Tibial artery (tissue), 4 donors: ENCODE measurements at places on chromosomes 11 and 22.

- no peaks in the 10 kb centered on the region for H3K36me3 ChIP-seq
- DNase-seq: no peak
- H3K27me3 ChIP-seq: no peaks in the 10 kb centered on the region
- no peaks in the 10 kb centered on the region for H3K4me1 ChIP-seq
- H3K4me3 ChIP-seq: no peak overlapping the region
- H3K27ac ChIP-seq: no peak overlapping the region
Observed at GRCh38 chr11:10158461-10158860, 135.6 kb downstream of the SBF2 start.

GRCh38 chr22:25126510-25126909 is 73.1 kb upstream of the CRYBB3 start:
- no peak overlapping the region for H3K4me3 ChIP-seq
- H3K36me3 ChIP-seq: peaks cover 9% of the 10 kb centered on the region
- no peaks in the 10 kb centered on the region for H3K27me3 ChIP-seq
- no peak overlapping the region for H3K27ac ChIP-seq
- DNase-seq: no peak

DNA sequence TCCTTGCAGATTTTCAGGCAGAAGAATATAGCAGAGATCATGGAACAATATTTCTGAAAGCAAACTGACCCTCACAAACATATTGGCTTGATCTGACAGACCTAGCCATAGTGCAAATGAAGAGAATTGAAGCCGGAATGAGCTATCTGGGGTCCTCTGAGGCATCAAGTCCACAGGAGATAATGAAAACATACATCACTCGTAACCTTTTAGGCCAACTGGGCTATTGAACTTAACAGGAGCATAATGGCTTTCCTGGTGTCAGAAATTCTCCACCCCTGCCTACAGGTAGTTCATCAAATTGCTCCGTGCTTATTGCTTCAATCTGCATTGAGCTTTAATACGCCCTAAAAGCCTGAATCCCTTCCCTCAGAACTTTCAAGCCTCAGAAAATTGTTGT is 1414.6 kb upstream of the TENM4 start:
- H3K4me1 ChIP-seq: no peaks in the 10 kb centered on the region
- DNase-seq: no peak
- no peaks in the 10 kb centered on the region for H3K27me3 ChIP-seq
- H3K27ac ChIP-seq: no peak overlapping the region
- no peak overlapping the region for H3K4me3 ChIP-seq

- DNase-seq: no peak
- no peaks in the 10 kb centered on the region for H3K4me1 ChIP-seq
Observed at GRCh38 chr11:101835506-101836063, 79.2 kb upstream of the CEP126 start.

- H3K27ac ChIP-seq: peak overlapping the region; percentile 33
- no peaks in the 10 kb centered on the region for H3K36me3 ChIP-seq
- H3K4me3 ChIP-seq: peak overlapping the region; percentile 41
- no peaks in the 10 kb centered on the region for H3K27me3 ChIP-seq
- DNase-seq: no peak
Observed at GRCh38 chr22:37485395-37486223, 575 bp downstream of the MFNG start.

- H3K27me3 ChIP-seq: no peaks in the 10 kb centered on the region
- no peak overlapping the region for H3K27ac ChIP-seq
- H3K36me3 ChIP-seq: no peaks in the 10 kb centered on the region
- no peak overlapping the region for H3K4me3 ChIP-seq
Observed at GRCh38 chr11:17479284-17480214, 2.9 kb upstream of the ABCC8 start.

DNA sequence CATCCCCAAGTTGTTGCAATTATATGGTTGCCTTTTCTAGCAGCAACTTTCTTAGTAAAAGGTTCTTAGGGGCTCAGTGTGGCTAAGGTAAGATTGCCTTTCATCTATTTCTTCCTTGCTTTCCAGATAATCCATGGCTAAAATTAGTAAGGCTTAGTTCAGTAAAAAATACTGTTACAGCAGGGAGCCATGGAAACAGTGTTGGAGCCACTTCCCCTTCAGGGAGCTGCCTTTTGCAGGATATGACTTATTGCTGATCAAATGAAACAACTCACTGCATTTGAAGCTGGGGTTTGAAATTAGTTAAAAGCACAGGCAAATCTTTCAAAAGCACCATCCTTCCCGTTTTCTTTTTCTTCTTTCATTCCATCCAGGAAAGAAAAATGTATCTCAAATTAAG is 184.3 kb downstream of the C11orf87 start:
- no peak overlapping the region for H3K4me3 ChIP-seq
- no peak overlapping the region for H3K27ac ChIP-seq
- H3K4me1 ChIP-seq: no peaks in the 10 kb centered on the region
- DNase-seq: no peak
- H3K36me3 ChIP-seq: no peaks in the 10 kb centered on the region

GRCh38 chr22:20875296-20875695 is 16.5 kb downstream of the SNAP29 start:
- H3K4me3 ChIP-seq: no peak overlapping the region
- H3K27ac ChIP-seq: no peak overlapping the region
- H3K4me1 ChIP-seq: no peaks in the 10 kb centered on the region
- DNase-seq: no peak

DNA sequence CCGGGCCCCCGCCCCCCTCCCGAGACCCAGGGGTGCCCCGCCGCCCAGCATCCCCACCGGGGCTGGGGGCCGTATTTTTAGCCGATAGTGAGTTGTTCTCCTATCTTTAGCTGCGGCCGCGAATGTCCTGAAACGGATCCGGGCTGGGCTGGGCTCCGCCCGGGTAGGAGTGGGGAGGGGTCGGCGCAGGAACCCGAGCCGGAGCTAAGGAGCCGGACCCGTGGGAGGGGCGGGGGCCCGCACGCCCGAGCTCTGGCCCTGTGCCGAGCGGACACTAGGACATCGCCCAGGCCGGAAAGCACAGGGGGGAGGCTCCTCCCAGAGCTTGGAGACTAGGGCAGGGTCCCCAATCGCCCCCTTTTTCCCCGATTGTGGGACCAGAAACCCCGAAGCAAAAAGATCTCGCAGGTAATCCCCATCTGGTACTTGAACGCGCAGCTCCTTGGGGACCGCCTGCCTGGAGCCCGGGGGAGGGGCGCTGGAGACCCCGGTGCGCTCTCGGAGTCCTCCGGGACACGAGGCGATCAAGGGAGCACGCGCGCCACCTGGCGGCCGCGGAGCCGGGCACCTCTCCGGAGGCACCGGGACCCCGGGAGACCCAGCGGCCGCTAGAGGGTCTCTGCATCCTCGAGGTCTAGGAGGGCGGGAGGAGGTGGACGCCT is 669 bp downstream of the CDC42EP2 start:
- peaks cover under 1% of the 10 kb centered on the region for H3K36me3 ChIP-seq
- no peaks in the 10 kb centered on the region for H3K27me3 ChIP-seq
- H3K4me1 ChIP-seq: peaks cover 20% of the 10 kb centered on the region
- DNase-seq: peak; percentile 82

DNA sequence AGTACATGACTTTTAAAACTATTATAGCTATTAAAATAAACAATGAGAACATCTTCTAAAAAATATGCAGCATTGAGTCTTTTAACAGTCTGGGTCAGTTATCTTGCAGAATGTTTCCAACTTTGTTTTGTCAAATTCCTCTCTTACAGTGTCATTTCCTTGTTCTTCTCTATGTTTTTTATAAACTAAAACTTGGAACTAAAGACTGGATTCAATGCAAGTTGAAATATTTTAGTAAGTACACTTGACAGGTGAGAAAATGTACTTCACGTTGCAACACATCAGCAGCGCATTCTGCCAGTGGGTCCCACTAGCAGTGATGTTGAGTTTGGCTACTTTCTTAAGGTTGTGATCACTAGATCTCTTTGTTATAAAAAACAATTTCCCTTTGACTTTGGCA is 1407.6 kb upstream of the RAG2 start:
- no peaks in the 10 kb centered on the region for H3K27me3 ChIP-seq
- H3K36me3 ChIP-seq: no peaks in the 10 kb centered on the region
- H3K4me1 ChIP-seq: no peaks in the 10 kb centered on the region
- H3K4me3 ChIP-seq: no peak overlapping the region
- H3K27ac ChIP-seq: no peak overlapping the region
- no peak for DNase-seq

- DNase-seq: no peak
- peaks cover 64% of the 10 kb centered on the region for H3K27me3 ChIP-seq
- H3K4me3 ChIP-seq: no peak overlapping the region
- no peaks in the 10 kb centered on the region for H3K36me3 ChIP-seq
- no peaks in the 10 kb centered on the region for H3K4me1 ChIP-seq
Observed at GRCh38 chr22:36608987-36609386, 80.0 kb upstream of the EIF3D start.

DNA sequence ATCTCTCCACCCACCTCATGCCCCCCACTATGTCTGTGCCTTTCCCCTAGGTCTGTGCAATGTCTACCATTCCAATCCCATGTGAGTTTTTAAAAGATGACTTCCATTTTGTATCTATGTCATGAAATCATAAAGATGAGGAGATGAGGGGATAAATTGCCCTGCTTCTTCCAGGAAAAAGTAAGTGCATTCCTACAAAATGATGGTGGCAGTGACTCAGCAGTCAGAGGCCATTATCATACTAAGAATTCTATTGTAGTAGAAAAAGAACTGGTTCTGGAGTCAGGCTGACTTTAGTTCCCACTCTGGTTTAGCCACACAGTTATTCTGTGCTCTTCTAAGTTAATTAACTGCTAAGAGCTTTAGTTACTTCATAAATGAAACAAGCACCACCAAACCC is 89.6 kb upstream of the API5 start:
- DNase-seq: no peak
- H3K27me3 ChIP-seq: no peaks in the 10 kb centered on the region
- H3K4me3 ChIP-seq: no peak overlapping the region
- no peaks in the 10 kb centered on the region for H3K36me3 ChIP-seq
- no peaks in the 10 kb centered on the region for H3K4me1 ChIP-seq

GRCh38 chr11:116641561-116642045 is 131.2 kb downstream of the BUD13 start:
- no peaks in the 10 kb centered on the region for H3K36me3 ChIP-seq
- no peaks in the 10 kb centered on the region for H3K4me1 ChIP-seq
- no peak for DNase-seq
- H3K4me3 ChIP-seq: no peak overlapping the region
- no peak overlapping the region for H3K27ac ChIP-seq

GRCh38 chr11:9758637-9759518 is 95.0 kb downstream of the SWAP70 start:
- H3K36me3 ChIP-seq: no peaks in the 10 kb centered on the region
- H3K4me1 ChIP-seq: peaks cover 7% of the 10 kb centered on the region
- peak overlapping the region; percentile 93 for H3K27ac ChIP-seq

- peak overlapping the region; percentile 46 for H3K27ac ChIP-seq
- peaks cover 4% of the 10 kb centered on the region for H3K4me1 ChIP-seq
- no peak overlapping the region for H3K4me3 ChIP-seq
Observed at GRCh38 chr11:122337704-122338103, 221.7 kb upstream of the BLID start.

DNA sequence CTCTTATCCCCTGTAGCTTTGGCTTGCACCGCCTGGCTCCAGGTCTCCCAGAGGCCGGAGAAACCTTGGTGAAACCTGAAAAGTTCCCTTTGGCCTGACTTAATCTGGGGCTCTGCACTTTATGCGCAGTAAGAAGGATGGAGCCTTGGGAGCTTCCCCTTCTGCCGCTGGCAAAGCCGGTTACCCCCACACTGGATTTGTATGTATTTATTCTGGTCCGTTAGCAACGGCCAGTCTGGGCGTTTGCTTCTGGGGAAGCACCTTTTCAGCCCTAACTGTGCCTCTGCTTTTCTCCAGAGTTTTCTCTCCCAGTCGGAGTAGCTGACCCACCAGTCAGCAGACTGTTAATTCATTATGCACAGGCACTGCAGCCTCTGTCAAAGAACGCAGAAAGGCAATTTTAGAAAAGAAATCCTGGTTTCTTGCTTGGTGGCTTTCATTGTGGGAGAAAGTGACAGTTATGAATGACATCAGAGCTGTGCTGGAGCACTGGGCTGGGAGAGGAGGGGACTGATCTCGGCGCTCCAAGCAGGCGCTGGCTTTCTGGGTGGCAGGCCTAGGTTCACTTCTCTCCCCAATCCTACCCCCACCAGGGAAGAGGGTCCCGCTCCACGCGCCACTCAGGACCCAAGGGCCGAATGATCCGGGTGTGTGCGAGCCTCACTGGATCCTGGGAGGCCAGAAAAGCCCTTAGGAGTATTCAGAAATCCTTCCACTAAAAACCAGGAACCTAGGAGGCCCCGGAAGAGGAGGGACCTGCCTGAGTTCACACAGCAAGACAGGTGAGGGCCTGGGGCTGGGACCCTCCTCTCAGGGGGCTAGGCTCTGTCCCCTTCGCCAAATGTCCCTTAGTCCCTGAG is 70.2 kb downstream of the RTL6 start:
- H3K4me3 ChIP-seq: no peak overlapping the region
- H3K27ac ChIP-seq: no peak overlapping the region
- no peaks in the 10 kb centered on the region for H3K4me1 ChIP-seq
- peaks cover 58% of the 10 kb centered on the region for H3K27me3 ChIP-seq
- H3K36me3 ChIP-seq: no peaks in the 10 kb centered on the region

DNA sequence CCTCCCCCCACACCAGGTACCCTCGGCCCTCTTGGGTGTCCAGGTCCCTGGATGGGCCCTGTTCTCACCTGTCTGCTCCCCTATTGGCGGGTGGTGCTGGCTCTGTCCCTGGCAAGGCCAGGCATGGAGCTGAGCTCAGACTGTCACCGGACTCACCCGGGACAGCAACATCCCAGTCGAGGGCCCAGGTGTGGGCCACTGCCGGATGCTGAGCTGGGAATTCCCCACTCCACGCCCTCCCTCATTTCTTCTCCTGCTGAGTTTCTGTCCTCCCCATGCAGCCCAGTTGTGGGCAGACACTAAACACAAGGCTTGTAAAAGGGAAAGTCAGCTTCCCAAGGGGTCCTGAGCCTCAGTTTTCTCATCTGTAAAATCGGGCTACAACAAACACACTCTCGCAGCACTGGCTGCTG is 2.0 kb upstream of the AP5B1 start:
- H3K4me1 ChIP-seq: peaks cover 46% of the 10 kb centered on the region
- H3K4me3 ChIP-seq: no peak overlapping the region
- peaks cover 9% of the 10 kb centered on the region for H3K36me3 ChIP-seq
- H3K27me3 ChIP-seq: peaks cover 27% of the 10 kb centered on the region
- DNase-seq: peak; percentile 64

DNA sequence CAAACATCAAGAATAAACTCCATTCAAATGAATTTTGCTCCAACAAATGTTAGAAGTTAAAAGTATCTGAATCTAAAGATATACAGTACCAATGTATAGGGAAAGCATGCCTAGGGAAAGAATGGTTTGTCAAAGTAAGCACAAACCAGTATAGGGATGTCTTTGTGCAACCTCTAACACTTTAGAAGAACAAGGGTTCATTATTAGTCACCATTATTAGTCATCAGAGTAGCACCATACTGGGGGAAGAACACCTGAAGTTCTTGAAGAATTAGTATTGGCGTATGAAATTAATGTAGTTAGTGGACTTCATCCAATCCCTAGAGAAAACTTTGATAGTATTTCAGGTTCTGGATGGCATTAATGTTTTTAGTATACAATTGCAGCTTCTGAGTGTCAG is 943.7 kb downstream of the METTL15 start:
- H3K27me3 ChIP-seq: no peaks in the 10 kb centered on the region
- no peak overlapping the region for H3K4me3 ChIP-seq
- H3K27ac ChIP-seq: no peak overlapping the region
- H3K4me1 ChIP-seq: no peaks in the 10 kb centered on the region
